ENCODE measurements at places on chromosomes 6 and 20.
A peak's percentile ranks its signal among the peaks of the same experiment; 100 is the strongest.

DNA sequence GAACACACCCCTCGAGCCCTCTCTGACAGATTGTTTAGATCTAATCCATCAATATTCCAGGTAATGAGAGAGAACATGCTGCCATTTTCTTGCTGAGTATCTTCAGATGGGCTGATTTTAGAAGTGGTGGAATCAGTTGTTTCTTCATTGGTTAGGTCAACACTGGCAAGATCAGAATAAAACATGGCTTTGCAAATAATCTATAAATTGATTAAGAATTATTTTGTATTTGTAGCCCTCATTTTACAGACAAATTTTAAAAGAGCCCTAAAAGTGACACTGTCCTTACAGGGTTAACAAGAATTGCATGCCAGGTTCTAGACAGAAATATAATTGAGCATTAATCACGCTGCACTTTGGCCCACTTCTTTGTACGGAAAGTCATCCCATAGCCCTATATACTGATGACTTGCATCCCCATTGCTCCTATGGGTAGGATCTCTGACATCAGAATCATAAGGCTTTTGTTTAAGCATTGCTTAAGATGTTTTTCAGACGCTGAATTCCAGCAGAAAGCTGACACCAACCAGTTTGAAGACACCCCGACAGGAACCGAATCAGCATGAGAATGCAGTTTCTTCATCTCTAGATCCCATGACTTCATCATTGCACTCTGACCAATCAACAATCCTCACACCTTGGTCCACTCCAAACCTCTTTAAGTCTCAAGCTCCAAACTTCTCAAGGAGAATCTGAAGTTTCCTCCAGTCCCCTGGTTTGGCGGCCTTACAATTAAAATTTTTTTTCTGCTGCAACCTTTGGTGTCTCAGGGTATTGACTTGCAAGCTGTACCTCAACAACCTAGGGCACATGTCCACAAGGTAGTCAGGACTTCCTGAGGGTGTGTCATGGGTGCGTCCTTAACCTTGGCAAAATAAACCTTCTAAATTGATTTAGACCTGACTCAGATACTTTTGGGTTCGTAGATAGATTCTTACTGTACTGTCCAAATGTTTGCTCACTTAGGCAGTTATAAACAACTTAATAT, 7.8 kb downstream of the TDP2 start:
- DNase-seq = no peak

DNA sequence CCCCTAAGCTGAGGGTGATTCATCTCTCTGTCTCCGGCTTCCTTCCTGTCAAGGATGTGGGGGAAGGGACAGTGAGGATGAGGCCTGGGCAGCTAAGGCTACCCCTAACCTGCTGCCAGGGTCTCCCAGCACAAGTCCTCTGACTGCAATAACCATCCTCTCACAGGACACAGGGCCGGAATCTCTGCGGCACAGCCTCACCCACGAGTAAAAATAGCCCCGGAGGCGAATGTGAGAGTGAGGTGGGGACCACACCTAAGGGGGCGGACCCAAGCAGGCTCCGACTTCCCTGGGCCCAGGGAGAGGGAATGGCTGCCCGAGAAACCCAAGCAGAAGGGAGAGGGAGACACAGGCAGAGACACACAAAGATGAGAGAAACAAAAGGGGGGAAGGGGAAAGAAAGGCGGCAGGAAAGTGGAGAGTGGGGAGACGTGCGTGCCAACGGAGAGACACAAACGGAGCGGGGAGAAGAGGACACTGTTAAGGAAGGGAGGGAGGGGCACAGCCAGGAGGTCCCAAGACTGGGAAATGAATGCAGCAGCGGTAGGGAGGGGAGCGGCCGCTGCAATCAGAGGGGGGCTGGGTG, 1.4 kb downstream of the CLIC1 start:
- no peak for DNase-seq

- peak; percentile 74 for DNase-seq
Observed at GRCh38 chr6:57172136-57173055, at the start of gene BAG2. Gene BAG2 (plus strand): TSS chr6:57172326. CDS start chr6:57172698, 372 bp downstream.

- DNase-seq = no peak
Observed at GRCh38 chr20:19695081-19695480, 63.0 kb upstream of the RIN2 start.

- DNase-seq = no peak
Observed at GRCh38 chr6:87102151-87102621, 7.3 kb upstream of the CGA start.

DNA sequence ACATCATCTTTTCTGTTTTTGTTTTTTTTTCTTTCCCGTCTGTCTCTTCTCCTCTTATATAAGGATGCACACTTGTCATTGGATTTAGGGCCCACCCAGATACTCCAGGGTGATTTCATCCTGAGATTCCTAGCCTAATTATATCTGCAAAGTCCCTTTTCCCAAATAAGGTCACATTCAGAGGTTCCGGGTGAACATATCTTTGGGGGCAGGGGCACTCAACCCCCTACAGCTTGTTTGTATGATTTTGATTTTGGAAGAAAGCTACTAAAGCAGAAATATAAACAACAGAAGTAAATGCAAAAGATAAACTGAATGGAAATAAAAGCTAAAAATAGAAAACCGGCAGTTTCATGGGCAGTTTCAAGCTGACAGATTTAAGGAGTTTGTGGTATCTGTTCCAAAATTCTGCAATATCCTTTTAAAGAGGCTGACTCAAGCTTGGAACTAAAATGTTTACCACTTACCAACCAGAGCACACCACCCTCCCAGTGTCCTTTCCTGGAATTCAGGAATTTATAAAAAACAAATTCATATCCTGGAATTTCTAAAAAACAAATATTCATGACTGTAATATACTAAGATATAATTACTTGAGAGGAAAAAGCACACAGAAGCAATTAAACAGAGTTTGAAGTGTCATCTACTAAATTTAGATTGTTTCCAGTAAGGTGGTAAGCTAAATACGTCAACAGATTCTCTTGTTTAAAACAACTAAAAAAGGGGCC, 100.0 kb upstream of the CARMIL1 start:
- no peak for DNase-seq

Data from GM12891 (cell line).